ENCODE measurements at places on chromosomes 5 and 9.

DNA sequence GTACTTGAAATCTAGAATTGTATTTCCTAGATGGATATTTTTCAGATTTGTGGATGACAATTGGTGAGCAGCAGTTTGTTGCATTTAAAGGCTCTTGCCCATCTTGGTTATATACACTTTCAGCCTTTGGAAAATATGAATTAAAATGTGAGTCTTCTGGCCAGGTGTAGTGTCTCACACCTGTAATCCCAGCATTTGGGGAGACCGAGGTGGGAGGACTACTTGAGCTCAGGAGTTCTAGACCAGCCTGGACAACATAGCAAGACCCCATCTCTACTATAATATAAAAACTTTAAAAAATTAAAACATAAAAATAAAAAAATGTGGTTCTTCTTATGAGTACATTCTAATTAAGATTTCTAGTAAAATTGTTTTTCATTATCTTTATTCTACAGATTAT, 102.0 kb downstream of the MTREX start:
- no peak for DNase-seq

DNA sequence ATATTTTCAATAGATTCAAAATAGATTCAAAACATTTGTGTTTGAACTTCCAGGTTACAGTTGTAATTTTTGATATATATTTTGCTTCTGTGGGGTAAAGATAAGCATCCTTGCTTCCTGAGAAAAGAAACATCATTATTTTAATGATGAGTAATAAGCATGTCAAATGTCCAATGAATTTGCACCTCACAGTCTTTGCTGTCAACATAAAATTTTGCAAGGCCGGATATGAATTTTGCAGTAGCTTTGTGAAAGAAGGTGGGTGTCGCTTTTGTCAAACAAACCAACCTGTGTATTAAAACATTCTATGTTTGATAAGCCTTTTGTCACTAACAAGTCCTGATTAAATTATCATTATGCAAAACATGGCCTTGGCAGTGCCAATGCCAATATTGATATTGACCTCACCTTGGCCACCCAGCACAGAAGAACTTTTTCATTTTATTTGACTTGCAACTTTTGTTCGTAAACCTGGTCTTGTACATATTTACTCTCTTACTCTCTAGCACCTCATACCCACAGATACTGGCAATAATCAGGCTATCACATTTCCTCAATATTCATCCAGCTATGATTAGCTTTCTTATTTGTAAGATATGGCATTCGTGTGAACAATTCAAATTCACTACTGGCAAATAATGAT, 645.0 kb upstream of the KLF4 start:
- no peak for DNase-seq

DNA sequence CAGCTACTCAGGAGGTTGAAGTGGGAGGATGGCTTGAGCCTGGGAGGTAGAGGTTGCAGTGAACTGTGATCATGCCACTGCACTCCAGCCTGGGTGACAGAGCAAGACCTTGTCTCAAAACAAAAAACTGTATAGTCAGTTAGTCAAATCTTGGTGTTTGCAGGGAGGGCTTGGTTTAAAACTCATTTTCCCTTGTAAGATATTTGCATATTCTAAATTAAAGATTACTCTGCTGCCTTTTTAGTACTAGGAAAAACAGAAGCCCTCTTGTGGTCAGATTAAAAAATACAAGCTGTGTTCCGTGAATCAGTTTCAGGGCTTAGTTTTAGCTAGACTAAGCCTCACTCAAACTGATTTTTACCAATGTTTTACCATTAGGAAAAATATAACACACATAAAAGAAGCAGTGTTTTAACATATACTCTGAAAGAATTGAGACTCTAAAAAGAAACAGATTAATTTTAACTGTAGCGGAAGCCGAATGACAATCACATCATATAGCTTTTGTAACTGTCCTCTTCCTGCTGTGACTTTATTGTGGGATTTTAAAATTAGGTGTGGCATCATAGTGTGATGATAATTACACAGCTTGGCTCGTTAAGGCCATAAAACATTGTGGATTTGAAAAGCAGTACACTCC, 84.9 kb upstream of the BASP1 start:
- peak; percentile 12 for DNase-seq

DNA sequence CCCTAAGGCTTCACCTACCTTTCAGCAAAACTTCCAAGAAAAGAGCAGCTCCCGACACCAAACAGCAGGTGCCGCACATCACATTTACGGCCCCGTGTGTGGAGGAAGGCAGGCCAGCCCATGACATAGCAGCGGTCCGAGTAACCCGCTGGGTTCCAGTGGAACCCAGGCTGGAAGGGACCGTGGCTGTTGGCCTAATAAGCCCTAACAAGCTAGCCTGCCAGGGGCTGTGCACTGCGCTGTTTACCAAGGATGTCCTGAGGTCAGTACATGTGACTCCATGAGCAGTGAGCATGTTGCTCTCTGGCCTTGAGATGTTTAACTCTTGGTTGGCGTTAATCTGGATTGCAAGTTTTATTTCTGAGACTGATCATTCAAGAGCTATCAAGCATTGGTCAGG, 131.5 kb downstream of the FSTL4 start:
- no peak for DNase-seq

DNA sequence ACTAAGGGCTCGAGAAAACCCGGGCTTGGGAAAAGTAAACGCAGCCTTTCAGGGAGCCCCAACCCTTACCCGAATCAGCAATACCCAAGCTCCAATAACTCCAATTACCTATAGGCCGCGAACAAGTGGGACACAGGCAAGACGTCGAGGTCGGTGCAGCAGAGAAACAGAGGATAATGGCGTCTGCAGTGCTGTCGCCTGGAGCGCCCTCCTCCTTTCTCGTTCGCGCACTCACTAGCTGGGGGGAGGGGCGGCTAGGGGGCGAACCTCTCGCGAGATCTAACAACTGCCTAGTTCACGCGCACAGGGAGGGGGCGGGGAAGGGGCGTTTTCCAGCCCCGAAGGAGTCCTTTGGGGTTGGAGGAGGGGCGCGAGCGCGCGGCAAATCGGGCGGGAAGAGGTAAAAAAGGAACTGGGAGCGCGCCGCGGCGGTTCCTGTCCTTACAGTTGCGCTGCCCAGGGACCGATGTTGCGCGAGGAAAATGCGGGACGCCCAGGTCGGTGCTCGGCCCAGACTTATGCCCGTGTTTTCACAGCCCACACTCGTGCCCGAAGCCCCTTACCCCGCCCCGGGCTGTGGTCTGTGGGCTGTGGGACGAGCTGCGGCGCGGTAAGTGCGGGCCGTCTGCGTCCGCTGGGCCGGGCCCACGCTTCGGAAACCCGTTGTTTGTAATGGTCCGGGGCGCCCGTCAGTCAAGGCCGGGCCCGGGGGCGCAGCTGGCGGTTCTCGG, at the start of gene RMI1:
Gene RMI1, plus strand, starts transcription at position 411 of the 731 bp plus-strand sequence. CDS start 20,182 bp downstream, outside the sequence.
- DNase-seq: peak; percentile 95

DNA sequence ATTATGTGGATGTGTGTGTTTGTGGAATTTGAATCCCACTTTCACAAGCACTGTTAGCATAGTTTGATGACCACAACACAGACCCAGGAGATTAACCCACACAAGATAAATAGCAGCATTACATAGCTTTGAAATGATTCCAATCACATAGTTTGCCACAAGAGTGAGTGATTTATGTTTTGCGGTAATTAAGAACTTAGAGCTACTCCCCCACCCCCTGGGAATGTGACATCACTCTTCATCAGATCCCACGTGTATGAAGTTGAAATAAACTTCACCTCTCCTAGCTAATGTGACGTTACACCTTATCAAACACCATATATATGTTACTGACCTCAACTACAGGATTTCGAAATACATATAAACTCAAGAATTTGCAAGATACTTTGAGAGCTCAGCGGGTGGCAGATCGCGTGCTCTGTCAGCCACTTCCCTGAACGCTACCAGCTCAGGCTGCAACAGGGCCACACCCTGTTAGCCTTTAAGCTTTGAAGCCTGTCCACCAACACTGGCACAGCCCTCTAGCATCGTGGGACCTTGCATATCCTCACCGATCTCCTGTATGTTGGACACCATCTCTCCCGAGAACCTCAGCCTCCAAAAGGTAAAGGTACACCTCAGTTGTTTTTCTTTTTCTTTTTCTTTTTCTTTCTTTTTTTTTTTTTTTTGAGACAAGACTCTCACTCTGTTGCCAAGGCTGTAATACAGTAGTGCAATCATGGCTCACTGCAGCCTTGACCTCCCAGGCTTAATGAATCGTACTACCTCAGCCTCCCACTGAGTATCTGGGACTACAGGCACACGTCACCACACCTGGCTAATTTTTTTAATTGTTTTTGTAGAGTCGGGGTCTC, 1.7 kb upstream of the AGTPBP1 start:
- no peak for DNase-seq

DNA sequence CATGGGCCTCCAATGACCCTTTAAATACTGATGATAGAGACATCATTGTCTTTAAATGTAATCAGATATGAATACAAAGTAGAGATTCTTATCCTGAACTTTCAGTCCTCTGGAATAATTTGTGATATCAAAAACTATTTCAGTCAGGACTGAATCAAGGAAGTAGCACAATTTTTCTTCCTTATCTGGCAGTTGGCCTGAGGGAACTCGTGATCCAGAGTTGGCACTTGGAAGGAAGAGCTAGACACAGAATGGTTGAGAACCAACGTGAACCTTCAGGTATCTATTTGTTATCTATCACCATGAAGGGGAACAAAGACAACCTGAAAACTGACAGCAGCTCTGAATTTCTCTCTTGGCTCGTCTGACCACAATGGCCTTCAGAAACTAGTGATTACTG, 269.3 kb downstream of the PRDM9 start:
- DNase-seq: no peak

DNA sequence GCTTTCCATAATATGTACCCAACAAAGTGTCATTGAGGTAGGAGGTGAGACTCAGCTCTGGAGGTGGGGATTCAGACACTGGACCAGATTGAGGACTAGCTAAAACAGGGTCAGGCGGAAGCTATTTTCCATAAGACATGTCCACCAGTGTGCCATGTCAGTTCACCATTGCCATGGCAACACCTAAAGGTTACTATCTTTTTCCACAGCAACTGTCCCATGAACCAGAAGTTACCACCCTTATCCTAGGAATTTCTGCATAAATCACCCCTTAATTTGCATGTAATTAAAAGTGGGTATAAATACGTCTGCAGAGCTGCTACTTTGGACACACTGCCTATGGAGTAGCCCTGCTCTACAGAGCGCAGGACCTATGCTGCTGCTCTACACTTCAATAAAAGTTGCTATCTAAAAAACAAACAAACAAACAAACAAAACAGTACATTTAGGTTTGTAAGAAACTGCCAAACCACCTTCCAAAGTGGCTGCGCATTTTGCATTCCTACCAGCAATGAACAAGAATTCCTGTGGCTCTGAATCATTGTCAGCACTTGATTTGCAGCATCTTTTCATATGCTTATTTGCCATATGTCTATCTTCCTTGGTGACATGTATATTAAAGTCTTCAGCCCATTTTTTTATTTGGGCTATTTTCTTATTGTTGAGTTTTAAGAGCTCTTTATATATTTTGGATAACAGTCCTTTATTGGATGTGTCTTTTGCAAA, 18.0 kb upstream of the TRIM32 start:
- DNase-seq: no peak

DNA sequence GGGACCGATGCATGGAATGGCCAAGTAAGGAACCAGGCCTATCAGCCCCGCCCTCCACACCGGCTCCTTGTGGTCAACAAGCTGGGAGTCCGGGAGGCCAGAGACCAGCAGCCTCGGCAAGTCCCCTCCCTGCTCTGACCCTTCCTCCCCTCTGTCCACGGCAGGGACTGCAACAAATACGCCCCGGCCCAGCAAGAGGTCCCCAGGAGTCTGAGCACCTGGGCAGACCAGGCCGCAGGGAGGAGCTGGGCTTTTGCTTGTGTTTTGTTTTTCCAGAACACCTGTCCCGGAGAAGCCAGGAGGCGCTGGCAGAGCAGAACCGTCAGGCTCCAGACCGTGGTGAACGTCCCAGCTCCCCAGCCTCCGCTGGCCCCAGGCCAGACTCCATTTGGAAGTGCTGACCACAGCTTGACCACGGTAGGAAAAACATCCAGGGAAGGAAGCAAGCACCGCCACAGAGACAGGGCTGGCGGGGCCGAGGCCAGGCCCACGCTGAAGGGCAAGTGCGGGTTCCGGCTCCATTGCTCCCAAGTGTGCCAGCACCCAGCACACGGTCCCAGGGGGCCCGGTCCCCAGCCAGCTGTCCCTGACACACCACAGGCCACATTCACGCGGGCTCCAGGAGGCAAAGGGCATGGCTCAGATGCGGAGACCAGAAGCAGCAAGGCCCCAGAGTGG, 56.7 kb downstream of the VAV2 start:
- peak; percentile 69 for DNase-seq

GRCh38 chr9:21835121-21835520, 32.7 kb downstream of the MTAP start:
- DNase-seq: no peak

- DNase-seq: no peak
Measured at GRCh38 chr5:93192087-93192486, 388.9 kb downstream of the NR2F1-AS1 start.

DNA sequence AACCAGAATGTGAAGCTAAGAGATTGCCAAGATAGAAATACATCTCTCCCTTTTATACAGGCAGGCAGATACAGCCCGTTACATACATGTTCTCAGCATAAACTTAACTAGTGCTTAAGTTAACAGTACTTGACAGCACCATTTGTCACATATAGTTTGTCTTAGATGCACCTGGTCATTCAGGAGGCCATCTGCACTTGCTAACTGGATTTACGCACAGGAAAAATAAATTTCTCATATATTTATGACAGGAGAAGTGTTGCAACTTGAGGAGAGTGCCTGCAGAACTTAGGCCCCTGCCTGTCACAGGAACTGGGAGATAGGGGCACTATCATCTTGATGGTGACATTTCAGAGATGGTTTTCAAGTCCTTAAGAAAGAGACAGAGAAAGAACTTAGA, 1462.1 kb upstream of the CDH9 start:
- DNase-seq: peak; percentile 73

- no peak for DNase-seq
Measured at GRCh38 chr5:5584236-5584745, 161.8 kb downstream of the ICE1 start.

- DNase-seq: no peak
Measured at GRCh38 chr5:123279136-123279535, 144.1 kb downstream of the CEP120 start.

- DNase-seq: no peak
Measured at GRCh38 chr5:166369346-166369745, 1922.1 kb upstream of the WWC1 start.

GRCh38 chr5:154269414-154269813, 78.9 kb downstream of the GALNT10 start:
- no peak for DNase-seq

GRCh38 chr9:35729700-35730485, 2.1 kb downstream of the TLN1 start:
- DNase-seq: peak; percentile 5

- DNase-seq: no peak
Measured at GRCh38 chr5:172896465-172896864, 62.4 kb downstream of the ERGIC1 start.

DNA sequence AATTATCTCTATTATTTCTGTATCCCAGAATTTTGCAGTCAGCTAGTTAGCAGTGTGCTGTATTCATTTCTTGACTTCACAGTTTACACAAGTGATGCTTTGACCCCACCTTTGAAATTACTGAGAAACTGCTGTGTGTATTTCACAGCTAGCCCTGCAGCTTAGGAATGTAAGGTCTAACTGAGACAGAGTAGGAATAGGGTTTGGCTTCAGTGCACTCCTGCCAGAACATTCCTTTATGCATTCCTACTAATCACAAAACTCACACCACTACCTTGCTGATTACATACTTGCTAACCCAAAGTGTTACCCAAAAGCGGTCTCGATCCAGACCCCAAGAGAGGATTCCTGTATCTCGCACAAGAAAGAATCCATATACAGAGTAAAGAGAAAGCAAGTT, 551.8 kb downstream of the CDH9 start:
- no peak for DNase-seq

GRCh38 chr5:72760259-72760658, 56.2 kb upstream of the TNPO1 start:
- no peak for DNase-seq
